NCI-H1417 (cell line): ENCODE measurements at places on chromosomes 3 and 15.

DNA sequence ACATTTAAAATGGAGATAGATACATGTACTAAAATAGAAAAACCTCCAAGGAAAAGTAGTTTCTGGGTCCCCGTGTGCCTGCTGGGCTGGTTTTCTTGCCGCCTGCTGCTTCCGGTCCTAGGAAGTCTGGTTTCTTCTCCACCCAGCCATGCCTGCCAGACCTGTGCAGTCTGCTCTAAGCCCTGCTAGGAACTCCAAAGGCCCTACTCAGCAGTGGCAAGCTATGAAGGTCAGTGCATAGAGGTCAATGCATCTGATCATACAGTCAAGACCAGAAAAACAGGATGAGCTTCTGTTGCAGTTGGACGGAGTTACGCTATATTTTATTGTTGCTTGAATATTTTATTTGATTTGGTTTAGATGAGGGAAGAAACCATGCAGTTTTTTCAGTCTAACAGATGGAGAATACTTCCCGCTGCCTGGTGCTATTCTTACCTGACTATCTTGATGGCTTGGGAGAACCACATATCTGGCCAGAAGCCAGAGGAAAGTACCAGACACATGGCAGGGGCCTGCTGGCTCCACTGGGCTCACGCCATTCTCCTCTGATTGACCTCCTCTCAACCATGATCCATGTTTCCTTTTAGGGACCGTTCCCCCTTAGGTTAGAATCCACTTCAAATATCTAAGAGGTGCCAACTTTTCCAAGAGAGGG lies 226.8 kb upstream of the ST8SIA2 start:
- DNase-seq = no peak

GRCh38 chr3:139477710-139478640 lies 1.7 kb upstream of the RBP2 start:
- DNase-seq = no peak

- peak; percentile 9 for DNase-seq
Observed at GRCh38 chr15:37134699-37135131, 34.4 kb upstream of the MEIS2 start.

DNA sequence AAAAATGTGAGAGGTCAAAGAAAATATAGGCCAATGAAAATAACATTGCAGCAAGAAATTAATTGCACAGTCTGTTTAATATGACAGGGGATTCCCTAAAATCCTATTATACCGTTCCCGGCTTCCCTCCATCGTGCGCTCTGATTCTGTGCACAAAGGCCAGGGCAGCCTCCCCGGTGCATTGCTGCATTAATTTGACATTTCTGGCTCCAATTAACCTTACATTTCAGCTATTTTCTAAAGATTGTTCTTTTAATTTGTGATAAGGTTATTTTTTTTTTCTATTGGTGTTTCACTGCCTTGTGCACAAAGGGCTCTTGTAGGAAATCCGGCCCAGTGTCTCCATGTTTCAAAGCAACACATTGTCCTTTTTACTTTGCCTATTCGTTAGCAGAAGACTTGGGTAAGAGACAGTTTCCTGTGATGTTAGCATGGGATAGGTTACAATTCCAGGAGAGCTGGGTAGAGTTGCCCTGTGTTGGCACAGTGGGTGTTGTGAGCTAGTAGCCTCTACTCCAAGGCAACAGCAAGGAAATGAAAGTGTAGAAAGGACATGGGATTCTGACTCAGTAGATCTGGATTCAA lies 257.3 kb upstream of the IGF1R start:
- DNase-seq = no peak

DNA sequence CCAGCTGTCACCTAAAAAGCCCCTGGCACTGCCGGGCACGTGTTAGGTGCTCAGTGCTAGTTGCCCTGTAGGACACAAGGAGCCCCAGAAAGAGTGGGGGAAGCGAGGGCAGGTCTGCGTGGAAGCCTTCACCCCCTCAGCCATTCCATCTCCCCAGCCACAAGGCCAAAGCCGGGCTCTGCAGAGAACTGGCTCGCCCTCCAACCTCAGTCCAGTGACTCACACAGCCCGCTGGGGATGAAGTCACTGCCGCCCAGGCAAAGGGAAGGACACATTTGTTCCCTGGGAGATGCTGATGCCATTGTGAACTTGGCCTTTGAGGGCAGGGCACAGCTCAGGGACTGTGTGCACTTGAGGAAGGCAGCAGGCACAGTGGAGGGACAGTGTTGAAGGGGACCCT lies 48.1 kb downstream of the IQSEC1 start:
- DNase-seq = no peak

DNA sequence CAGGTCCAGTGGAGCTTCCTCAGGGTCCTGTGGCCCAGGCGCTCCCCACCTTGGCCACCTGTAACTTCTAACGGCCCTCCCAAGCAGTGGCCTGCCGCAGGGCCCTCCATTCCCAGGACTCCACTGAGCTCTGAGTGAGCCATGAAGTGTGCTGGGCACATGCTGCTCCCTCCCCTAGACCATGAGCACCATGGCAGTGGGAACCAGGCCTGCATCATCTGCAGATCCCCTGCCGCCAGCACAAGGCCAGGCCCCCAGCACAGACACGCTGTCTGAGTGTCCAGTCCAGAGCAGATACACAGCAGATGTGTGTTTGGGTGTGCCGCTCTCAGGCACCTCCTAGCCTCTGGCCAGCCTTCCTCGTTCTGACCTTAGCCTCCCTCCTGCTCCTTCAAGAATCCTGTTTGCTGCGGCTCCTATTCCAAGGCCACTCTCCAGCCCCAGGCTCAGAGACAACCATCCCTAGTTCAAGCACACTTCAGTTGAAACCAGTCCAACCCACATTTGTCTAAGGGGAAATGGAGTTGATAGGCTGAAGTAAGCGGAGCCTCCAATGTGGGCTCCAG lies 7.0 kb upstream of the KLF15 start:
- no peak for DNase-seq

GRCh38 chr15:37572401-37572800 lies 362.0 kb upstream of the TMCO5A start:
- no peak for DNase-seq

DNA sequence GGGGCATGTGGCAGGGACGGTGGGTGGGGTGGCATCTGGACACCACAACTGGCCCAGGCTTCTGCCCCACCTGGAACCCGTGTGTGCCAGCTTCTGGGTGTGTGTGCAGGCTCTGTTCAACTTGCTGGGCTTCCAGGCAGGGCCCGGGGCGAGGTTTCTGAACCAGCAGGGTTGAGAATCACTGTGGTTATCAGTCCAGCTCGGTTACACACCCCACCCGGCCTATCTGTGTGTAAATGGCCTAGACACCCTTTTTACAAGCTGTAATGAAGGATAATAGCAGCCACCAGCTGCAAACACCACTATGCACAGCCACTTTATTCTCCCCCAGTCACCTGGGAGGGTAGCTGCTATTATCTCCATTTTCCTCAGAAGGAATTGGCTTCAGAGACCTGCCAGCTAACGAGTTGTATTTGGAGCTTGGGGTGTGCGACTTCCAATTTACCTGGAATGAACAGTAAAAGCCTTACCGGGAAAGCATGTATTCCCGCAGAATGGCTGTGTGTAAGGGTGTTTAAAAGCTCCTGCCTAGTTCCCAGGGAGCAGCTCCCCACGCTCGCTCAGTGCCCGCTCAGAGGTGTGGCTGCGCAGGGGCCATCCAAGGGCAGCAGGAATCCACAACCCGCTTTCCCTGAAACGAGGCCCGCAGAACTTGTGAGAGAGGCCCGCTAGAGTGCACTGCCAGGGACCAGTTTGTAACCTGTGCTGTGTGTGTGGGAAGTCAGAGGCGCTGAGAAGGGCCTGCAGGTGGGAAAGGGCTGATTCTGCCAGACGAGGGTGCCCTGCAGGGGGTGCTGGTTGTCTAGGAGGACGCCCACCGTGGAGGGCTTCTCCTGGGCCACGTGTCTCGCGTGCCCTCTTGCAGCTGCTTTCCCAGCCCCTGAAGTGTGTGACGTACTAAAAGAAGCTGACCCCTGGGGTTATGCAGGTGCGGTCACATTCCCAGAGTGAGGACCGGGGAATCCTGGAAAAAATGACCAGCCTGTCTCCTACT lies 83.5 kb downstream of the C3orf70 start:
- DNase-seq = peak; percentile 78

GRCh38 chr15:28049581-28049980 lies 49.5 kb downstream of the OCA2 start:
- DNase-seq = no peak

- DNase-seq = no peak
Observed at GRCh38 chr3:13786811-13787210, 93.1 kb downstream of the WNT7A start.

GRCh38 chr15:39472621-39473297 lies 108.1 kb upstream of the THBS1 start:
- DNase-seq = no peak

- DNase-seq = no peak
Observed at GRCh38 chr3:125587039-125587648, 8.2 kb downstream of the OSBPL11 start.

DNA sequence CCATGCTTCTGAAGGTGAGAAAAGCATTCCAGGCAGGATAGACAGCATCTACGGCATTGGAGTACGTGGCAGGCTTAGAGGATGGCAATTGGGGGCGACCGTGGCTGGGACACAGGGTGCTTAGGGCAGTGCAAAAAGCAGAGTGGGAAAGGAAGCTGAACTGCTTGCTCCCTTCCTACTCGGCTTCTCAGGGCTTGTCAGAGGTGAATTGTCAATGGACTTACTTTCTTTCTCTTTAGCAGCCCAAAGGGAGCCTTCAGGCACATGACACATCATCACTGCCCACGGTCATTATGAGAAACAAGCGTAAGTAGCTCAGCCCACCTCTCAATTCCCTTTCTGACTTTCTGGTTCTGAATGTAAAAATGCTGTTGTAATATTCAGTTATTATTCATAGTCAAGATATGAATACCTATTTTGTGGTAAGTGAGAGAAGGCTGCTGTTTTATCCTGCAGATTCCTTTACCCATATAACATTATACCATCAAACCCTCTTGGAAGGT lies 84.3 kb downstream of the KLHL25 start:
- no peak for DNase-seq

DNA sequence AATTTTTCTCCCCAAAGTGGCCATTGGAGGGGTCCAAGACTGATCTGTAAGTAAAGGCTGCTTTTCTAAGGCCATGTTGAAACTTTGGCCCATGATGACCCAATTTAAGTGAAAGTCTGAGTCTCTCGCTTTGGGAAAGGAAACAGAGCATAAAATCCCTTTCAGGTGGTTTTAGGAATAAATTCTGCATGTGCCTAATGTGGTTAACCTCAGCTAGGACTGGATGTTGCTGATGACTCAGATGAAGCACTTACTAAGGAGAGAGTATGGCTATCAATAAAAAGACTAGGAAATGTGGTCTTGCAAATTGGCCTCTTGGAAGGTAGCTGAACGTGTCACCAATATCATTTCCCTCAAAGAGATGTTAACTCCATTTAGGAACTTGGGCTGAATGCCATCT lies 458.5 kb downstream of the AGBL1 start:
- no peak for DNase-seq

- no peak for DNase-seq
Observed at GRCh38 chr3:141769221-141769894, 6.2 kb downstream of the GRK7 start.

DNA sequence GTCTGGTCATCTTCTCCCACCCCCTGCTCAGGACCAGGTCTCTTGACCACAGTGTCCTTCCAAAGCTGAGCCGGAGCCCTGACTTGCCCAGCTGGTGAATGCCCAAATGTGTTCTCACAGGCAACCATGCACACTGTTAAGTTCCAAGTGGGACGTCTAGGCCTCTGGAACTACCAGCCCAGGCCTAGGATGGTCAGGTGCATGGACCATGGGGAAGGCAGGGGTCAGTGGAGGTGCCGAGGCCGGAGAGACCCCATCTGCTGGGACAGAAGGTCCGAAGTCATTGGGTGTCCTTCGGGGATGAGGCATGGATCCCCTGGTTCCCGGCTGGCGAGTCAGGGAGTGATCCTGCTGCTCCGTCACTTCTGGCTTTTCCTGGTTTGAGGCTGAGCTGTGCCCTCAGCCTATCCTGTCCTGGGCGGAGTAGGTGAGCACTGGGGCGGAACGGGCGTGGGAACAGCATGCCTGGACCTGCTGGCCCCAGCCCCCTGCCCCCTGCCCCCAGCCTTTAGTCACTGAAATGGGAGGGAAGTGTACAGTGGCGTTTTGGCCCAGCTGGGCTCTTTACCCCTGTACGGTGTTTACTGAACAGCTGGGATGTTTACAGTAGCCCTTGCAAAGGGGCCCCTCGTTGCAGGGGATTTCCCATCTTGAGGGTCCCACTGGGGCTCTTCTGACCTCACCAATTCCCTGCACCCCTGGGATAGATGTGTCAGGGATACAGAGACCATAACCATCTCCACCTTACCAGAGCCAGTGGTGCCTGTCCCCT lies 12.1 kb downstream of the SEMA3F start:
- peak; percentile 32 for DNase-seq

GRCh38 chr3:71575433-71575832 lies 8.1 kb downstream of the FOXP1 start:
- DNase-seq = no peak
